ENCODE measurements at places on chromosomes 13 and 19.

GRCh38 chr13:110983241-110983640 lies 68.4 kb upstream of the ANKRD10 start:
- DNase-seq: no peak

DNA sequence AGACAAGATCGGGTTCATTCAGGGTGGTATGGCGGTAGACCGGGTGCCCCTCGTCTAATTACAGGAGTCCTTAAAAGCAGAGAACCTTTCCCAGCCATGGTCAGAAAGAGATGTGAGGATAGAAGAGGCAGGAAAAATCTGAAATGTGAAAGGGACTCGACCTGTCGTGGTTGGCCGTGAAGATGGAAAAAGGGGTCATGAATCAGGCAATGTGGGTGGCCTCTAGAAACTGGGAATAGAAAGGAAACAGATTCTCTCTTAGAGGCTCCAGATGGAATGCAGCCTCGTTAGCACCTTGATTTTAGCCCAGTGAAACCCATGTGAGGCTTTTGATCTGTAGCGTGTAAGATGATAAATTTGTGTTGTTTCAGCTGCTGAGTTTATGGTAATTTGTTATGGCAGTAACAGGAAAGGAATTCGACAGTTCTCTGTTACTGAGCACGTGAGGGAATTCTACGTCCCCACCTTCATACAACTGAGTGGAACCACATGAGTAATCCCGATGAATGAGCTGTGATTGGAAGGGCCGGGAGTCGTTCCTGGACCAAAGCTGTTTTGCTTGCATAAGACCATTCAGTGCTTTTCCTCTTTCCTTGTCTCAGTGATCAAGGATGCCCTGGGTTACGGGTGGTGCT lies 11.0 kb upstream of the CA11 start:
- no peak for DNase-seq

DNA sequence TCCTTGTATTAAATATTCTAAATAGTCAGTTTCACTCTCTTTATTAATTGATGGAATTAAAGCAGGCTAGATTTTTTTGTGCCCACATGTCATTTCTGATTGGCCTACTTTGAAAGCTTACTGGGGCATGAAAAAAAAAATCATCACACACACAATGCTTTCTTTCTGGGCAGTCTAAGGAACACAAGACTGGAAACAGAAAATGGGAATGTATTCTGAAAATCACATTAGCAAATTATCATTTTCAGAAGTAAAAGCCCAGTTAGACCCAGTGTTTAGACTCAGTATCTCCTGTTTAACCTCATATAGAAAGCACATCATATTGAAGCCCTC lies 339.4 kb downstream of the SPRY2 start:
- no peak for DNase-seq

DNA sequence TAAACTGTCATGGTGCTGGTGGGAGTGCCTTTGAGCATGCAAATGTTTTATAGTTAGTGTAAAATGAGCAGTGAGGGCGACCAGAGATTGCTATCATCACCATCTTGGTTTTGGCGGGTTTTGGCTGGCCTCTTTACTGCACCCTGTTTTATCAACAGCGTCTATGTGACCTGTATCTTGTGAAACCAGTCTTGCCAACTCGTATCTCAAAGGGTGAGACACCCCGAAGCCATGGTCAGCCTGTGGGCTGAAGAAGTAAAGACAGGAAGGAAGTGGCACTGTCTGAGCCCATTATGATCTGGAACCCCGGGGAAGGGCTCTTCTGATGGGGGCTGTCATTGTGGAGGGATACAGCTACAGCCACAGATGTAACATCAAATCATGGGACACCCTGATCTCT lies 81.5 kb upstream of the FAM216B start:
- DNase-seq: no peak

DNA sequence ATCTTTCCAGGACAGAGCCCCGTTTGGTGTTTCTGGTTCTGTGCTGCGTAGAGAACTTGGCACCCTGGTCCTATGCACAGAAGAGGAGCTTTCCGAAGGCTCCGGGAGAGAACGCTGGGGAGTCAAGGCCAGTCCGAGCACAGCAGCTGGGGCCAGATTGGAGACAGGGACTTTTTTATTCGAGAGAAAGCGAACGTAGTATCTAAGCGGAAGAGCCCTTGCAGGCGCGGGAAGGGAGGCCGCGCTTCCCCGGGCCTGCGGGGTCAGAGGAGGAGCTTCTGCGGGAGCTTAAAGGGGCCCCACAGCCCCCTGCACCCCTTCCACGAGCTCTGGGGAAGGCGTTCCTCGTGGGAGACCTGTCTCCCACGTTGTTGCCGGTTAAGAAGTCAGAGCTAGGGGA lies 48.6 kb upstream of the ARHGEF7 start:
- no peak for DNase-seq

- DNase-seq: no peak
Measured at GRCh38 chr19:14774373-14774772, 4.0 kb downstream of the ADGRE2 start.

GRCh38 chr19:45528744-45529419 lies 21.6 kb downstream of the VASP start:
- DNase-seq: no peak

DNA sequence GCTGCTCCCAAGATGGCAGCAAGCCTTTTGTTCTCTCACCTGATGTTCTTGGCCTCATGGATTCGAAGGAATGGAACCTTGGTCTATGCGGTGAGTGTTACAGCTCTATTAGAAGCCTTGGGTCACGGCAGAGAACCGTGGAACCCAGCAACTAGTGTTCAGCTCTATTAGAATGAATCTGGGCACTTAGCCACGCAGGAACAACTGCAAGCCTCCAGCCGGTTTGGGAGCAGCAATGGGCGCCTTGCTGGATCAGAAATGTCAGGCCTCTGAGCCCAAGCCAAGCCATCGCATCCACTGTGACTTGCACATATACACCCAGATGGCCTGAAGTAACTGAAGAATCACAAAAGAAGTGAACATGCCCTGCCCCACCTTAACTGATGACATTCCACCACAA lies 1100.7 kb upstream of the PRR20A start:
- no peak for DNase-seq

DNA sequence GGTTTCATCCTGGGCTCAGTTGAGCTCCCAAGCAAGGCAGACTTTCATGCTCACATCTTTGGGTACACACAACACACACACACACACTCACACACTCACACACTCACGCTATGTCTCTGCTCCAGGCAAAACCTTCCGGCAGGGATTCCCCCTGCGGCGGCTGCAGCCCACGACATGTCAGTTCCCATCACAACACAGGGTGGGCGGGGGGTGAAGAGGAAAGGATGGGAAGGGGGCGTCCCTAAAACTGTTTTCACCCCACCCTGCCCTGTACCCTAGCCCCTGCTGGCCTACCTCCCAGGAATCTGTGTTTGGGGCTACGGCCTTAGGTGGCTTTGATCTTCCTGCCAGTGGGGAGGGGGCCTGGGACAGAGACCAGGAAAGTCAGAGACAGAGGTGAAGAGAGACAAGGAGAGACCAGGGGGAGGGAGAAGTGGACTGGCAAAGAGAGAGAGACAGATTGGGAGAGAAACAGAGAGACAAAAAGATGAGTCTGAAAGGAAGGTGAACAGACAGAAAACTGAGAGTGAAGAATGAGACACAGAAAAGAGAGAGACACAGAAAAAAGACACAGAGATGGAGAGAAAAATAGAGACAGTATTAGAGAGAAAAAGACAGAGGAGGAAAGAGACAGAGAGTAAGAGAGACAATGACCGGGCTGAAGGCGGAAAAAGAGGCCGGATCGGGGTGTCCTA lies 3.9 kb downstream of the LRFN1 start:
- no peak for DNase-seq

GRCh38 chr19:39867133-39867532 lies 21.0 kb upstream of the FBL start:
- no peak for DNase-seq

- DNase-seq: no peak
Measured at GRCh38 chr19:45195764-45196163, 17.2 kb downstream of the BLOC1S3 start.

GRCh38 chr13:21924958-21925357 lies 254.1 kb downstream of the FGF9 start:
- no peak for DNase-seq

DNA sequence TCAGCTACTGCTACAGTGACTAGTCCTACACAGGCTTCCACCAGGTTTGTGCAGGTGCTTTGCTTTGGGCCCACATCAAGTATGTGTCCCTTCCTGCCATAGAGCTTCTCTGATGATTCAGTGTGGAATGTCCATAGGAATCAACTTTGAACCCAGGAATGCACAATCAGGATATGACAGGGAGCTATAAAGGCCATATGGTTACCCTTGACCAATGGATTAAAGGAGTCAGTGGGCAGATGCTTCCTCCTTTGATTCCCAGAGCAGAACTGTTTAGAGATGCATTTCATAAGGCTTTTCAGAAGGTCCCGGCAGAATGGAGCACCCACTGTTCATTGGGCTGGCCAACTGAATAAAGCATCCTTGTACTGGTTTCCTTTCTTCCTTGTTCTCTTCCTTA lies 145.2 kb upstream of the WASF3 start:
- DNase-seq: no peak

- no peak for DNase-seq
Measured at GRCh38 chr13:25380082-25380481, 8.3 kb downstream of the ATP8A2 start.

- no peak for DNase-seq
Measured at GRCh38 chr19:2215281-2215751, 20.8 kb downstream of the PLEKHJ1 start.

GRCh38 chr13:100115693-100116254 lies 26.9 kb downstream of the PCCA start:
- no peak for DNase-seq

DNA sequence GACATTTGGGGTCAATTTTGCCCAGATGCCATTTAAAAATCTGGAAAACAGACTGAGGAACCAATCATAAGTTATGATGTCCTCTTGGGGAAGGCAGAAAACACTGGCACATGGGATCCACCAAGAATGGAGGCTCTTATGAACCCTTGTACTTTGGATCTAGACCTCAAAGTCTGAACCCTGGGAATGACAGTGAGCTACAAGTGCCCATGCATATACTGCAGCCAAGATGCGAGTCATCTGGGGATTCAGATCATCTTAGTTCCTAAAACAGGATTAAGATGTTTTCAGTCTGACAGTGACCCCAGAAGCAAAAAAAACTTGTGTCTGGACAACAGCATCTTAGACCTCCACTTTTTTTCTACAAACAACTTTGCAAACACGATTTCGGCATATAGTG lies 100.2 kb upstream of the SIAH3 start:
- DNase-seq: no peak

- DNase-seq: no peak
Measured at GRCh38 chr13:95552208-95552538, 347 bp upstream of the CLDN10 start.

DNA sequence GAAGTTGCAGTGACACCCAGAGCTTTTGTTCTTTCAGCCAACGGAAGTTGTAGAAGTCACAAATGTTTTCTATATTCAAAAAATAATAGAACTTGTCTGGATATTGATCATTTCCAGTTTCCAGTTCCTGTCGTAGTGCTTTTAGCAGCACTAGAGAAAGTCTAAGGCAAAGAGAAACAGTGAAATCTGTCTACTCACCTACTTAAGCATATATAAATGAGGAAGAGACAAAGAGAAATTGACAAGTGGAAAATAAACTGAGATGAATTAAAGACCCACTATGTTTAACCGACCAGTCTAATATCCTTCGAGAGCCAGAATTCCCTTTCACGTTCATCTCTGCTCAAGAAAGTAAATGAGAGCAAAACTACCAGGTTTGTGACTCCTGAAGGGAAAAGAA lies 36.7 kb downstream of the DACH1 start:
- DNase-seq: no peak

DNA sequence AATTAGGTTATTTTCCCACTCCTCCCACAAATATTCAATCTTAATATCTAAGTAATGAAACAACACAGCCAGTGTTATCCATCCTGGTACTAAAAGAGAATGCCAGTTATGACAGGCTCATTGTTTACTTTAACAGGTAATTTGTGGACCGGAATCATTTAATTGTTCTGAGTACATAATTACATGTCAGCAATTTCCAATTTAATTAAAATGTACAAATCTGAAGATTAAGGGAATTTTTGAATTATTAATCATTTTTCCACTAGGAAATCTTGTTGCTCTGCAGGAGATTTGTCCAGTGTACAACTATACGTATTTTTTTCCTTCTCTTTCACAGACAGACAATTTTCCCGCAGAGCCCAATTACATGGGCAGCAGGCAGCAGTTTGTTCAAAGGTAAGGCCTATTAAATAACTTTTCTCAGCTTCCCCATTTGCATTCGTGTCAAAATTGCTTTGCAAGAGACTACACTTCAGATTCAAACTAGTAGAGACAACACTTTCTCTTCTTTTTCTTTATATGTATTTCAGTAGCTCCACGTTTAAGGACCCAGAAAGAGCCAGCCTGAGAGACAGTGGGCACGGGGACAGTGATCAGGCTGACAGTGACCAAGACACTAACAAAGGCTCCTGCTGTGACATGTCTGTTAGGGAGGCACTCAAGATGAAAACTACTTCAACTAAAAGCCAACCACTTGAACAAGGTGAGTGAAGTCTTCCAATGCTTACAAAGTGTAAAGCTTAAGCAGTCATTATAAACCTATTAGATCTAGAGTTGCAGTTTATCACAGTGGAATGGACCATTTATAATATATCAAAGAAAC lies 34.8 kb downstream of the PCDH17 start:
- DNase-seq: no peak

DNA sequence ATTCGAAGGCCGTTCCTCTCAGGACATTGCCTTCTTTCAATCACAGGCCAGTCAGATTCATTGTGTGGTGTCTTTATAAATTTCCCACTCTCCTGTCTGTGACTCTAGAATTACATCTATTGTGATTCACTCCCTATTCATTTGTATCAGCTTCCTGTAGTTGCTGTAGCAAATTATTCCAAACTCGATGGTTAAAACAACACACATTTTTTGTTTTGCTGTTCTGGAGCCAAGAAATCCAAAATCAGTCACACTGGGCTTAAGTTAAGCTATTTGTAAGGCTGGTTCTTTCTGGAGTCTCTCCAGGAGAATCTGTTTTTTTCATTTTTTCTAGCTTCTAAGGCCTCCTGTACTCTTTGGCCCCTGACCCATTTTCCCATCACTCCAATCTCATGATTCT lies 1487.0 kb upstream of the SLC10A2 start:
- DNase-seq: no peak

DNA sequence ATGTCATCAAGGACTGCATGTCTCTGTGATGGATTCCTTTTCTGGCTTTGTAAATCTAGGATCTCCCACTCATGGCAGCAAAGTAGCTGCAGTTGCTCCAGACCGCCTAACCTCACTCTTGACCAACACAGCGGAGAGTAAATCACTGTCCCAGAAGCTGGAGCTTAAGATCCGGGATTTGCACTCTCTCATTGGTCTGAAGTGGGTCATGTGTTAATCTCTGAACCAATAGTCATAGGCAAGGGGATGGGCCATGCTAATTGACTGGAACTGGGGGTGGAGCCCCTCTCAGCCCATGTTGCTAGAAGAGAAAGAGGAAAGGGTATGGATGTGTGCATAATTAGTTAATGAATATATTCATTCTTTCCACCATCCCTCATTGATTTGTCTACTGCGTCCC lies 34.0 kb downstream of the VAV1 start:
- DNase-seq: no peak

All from stimulated activated CD4-positive, alpha-beta T cell treated with anti-CD3 and anti-CD28 coated beads, Interleukin-1b, Interleukin-23, amount 100 ng/mL, for 48 hours (primary cell).